Effector memory CD4-positive, alpha-beta T cell (primary cell): ENCODE measurements at places on chromosomes 4 and X.

DNA sequence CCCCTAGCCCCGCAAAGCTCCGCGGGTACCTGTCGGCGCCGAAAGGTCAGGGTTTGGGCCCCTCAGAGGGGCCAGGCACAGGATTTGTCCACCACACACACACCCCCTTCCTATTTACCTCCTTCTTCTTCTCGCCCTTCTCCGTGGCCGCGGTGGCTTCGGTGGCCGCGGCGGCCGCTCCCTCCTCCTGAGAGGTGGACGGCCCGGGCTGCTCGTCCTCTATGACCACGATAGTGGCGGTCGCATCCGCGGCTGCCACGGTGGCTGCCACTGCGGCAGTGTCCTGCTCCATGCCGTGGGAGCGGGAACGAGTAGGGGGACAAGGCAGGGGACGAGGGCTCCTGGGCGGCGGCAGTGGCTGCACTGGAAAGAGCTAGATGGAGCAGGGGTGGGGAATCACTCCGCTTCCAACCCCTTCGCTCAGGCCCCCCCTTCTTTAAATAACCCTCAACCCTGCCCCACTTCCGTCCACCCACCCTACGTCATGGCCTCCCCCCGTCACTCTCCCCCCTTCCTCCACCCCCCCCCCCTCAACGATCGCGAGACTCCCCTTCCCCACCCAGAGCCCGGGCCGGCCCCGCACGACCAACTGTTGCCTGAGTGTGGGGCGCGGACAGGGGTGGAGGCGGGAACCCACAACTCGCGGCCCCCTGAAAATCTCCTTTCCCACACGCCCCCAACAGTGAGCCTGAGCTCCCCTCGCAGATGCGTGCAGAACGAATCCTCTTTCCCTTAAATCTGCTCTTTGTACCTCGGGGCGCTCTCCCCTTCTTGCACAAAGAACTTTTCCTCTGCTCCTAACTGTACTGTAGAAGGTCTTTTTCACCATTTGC, at the start of gene SMARCA1:
Gene SMARCA1, minus strand, starts transcription at position 412 of the 833 bp plus-strand sequence. Its CDS starts 120 bp downstream, at position 292.
- DNase-seq, result no peak

DNA sequence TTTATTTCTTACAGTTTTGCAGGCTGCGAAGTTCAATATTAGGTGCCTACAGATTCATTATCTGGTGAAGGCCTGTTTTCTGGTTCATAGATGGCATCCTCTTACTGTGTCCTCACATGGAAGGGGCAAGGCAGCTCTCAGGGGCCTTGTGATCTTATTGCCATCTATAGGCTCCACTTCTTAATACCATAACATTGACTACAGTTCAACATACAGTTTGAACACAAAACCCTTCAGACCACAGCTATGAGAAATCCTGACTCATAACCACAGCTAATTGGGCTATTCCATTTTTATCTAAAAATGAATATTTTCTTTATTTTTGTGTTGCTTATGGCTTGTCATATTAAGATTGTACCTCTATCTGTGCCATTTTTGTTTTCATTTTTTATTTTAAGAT, 72.3 kb downstream of the STAG2 start:
- no peak for DNase-seq

GRCh38 chr4:152946446-152946845, 10.3 kb downstream of the FHDC1 start:
- no peak for DNase-seq

DNA sequence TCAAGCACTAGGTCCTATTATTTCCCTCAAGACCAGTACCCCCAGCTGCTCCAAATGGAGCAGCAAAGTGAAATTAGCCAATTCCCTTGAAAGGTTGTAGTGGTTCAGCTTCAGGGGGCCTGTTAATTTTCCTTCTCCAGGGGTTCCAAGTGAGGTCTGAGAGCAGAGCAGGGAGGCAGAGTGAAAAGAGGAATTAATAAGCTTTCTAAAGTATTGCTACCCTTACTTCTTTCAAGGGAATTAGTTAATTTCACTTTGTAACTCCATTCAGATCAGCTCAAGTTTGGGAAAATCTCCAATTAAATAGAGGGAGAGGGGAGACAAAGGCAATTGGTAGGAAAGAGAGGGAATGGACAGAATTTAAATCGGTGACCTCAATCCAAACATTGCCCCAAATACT, 78.7 kb upstream of the SLC7A11 start:
- no peak for DNase-seq

GRCh38 chrX:67563469-67564448, 19.9 kb downstream of the AR start:
- no peak for DNase-seq

GRCh38 chr4:146311238-146311970, 97.1 kb downstream of the REELD1 start:
- DNase-seq, result no peak

DNA sequence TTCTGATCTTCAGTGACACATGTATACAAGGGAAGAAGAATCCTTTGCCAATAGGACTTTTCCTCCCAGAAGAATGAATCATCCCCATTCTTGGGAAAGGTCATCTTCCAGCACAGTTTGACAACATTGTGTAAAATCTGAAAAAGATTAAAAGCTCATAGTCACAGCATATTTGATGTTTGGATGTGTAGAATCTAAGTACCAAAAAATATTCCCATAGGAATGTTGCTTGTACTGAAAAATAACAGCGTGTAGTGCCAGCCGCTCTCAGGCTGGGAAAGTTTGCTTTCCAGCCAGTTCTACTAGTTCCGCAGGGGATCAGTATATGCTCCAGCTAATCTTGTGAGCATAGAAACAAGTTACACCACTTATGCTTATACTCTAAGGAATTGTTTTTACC, 74.7 kb upstream of the IL13RA1 start:
- DNase-seq, result no peak

GRCh38 chr4:171954650-171955049, 141.4 kb downstream of the GALNTL6 start:
- no peak for DNase-seq

GRCh38 chr4:166602068-166602467, 632.2 kb downstream of the SPOCK3 start:
- DNase-seq, result no peak
